ENCODE measurements at places on chromosomes 7 and 10.
A peak's percentile ranks its signal among the peaks of the same experiment; 100 is the strongest.

GRCh38 chr7:50727711-50728110 is 55.0 kb downstream of the GRB10 start:
- DNase-seq: no peak

DNA sequence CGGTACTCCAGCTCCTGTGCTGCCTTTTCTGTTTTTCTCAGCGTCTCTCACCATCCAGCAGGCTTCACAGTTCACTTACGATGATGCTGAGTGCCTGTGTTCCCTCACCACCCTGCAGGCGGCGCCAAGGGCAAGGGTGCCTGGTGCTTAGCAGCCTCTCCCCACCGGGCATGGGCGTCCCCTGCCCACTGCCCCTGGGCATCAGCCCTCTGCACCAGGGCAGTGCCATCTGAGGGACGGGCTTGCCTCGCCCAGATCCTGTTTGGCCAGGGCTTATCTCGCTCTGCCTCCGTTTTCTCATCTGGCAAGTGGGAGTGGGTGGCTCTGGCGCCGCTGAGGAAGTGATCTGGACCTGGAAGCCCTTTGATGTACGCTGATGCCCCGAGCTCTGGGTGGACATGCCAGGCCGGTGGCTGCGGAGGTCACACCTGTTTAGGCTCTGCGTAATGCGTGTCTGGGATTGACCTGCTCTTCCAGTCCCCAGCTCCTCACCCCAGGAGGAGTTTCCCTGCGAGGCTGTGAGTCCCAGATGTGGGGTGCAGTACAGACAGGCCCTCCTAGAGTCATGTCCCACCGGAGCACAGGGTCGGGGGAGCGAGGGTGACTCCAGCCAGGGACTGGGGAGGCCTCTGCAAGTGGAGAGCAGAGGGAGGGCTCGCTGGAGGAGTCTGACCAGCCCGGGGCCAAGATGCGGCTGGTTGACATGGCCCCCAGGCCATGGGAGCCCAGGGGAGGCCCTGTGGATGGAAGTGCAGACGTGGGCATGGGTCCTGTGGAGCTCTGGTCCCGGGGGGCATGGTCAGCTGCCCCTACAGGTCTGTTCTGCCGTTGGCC is 11.8 kb downstream of the TTYH3 start:
- DNase-seq: no peak

- DNase-seq: no peak
Observed at GRCh38 chr7:114934086-114934485, 12.2 kb downstream of the MDFIC start.

DNA sequence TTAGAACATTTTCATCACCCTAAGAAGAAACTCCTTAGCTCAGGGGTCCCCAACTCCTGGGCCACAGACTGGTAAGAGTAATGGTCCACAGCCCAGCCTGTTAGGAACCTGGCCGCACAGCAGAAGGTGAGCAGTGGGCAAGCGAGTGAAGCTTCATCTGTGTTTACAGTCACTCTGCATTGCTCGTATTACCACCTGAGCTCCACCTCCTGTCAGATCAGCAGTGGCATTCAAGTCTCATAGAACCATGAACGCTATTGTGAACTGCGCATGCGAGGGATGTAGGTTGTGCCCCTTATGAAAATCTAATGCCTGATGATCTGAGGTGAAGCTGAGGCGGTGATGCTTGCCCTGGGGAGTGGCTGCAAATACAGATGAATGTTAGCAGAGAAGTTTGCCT is 37.3 kb upstream of the DLG5 start:
- DNase-seq: no peak

GRCh38 chr10:59829601-59830000 is 76.3 kb upstream of the MRLN start:
- DNase-seq: no peak

GRCh38 chr10:122962405-122962804 is 8.4 kb upstream of the C10orf88 start:
- no peak for DNase-seq

- DNase-seq: no peak
Observed at GRCh38 chr7:49322476-49322875, 398.1 kb downstream of the CDC14C start.

- peak; percentile 71 for DNase-seq
Observed at GRCh38 chr7:151648429-151648828, 128.7 kb upstream of the RHEB start.

GRCh38 chr7:135917721-135918120 is 59.4 kb downstream of the MTPN start:
- no peak for DNase-seq

GRCh38 chr7:66110856-66111255 is 3.8 kb upstream of the CRCP start:
- DNase-seq: peak; percentile 96

DNA sequence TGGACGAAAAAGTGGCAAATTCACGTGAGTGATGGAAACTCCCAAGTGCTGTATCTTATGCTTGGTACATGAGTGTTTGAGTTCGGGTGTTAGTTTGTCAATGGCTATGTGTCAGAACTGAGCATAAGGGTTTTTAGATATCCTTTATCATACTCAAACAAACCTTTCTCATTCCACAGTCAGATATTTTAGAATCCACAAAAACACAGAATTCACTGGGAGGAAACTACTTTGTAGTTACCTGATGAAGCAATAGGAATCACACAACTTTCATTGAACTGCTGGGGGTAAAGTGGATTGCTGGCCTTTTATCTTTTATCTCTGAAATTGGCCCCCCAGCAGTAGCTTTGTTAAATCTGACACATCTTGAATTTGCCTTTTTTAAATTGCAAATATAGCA is 64.0 kb downstream of the DKK1 start:
- DNase-seq: no peak

DNA sequence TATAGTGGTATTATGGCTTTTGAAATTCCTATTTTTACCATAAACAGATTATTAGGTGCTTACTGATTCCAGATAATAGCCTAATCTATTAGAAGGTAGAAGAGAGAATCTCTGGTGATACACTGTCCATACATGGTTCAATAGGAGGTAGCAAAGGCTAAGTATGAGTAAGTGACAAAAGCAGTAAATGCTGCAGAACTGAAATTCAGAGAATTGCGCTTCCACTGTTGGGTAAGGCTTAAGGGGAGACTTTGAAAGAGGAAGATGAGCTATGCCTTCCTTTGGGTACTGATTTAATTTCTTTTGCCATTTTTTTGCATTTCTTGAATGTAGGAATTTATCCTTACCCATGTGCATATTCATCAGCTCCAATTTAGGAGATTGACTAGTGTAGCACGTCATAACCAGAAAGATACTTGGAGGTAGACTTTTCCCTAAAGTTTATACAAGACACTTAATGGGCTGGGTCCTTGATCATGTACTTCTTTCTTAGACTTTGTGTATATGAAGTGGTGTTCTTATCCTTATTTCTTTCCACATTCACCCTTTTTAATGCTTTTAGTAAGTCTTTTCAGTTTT is 15.3 kb downstream of the MKLN1 start:
- DNase-seq: no peak

GRCh38 chr7:151707757-151708156 is 169.2 kb downstream of the PRKAG2 start:
- no peak for DNase-seq
